Amniotic epithelial cell (primary cell): ENCODE measurements at places on chromosomes 4 and X.

DNA sequence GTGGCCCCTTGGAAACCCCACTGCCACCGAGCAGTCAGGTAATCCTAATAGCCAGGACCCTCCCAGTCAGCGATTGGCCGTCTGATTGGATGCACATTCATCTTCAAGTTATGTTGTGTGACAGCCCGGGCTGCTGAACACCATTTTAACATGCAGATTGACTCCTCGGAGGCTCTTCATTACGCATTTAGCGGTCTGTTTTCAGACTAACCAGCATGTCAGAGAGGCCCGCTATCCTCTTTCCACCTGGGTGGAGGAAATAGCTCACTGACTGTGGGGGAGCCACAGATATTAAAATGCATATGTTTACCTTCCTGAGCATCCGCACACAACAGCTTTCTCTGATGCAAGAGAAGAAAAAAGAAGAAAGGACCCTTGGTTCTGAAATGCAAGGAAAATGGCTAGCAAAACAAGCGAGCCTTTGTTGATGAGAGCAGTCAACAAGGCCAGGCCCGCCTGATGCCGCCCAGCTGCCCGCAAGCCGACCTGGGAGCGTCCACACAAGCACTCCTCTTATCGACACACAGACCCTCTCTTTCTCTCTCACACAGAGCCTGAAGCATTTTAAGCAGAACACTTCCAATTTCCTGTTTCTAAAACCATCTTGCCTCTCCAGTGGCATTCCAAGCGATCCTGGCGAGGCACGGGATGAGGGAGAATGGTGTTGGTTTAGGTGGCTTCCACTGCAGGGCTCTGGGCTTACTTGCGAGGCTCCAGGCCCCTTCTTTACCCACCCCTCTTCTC lies 118.3 kb downstream of the MGST2 start:
- DNase-seq = no peak

DNA sequence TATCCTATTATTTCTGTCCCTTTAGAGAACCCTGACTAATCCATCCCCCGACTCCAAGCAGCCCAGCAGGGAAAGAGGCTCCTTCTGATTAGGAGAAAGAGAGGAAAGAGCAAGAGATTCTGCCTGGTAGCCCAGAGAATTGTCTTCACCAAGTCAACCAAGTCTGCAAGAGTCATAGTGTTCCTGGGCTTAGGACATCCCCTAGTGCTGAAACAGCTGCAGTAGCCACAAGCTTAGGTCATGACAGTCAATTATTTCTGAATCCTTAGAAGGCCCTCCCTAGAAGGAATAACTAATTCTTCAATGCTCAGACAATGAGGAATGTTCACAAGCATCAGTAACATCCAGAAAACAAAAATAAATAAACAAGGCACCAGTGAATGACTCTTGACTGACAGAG lies 480.3 kb upstream of the GRIA3 start:
- no peak for DNase-seq

DNA sequence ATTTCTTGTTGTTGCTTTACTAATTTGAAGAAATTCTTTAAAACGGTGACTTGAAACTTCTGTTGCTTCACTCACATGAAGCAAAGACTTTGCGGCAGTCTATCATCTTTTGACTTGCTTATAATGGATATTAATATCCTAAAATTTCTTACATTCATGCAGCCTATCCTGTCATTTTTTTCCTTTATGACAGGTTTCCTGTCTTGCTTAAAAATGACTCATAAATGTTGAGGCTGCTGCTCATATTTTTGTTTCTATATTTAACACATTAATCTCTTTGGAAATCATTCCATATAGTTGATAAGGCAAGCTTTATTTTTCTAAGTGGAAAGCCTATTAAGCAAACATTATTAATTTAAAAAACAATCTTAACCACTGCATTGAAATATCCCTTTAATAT lies 176.6 kb upstream of the GALNTL6 start:
- no peak for DNase-seq

- no peak for DNase-seq
Observed at GRCh38 chr4:28317221-28317620, 1456.6 kb downstream of the STIM2 start.
